ENCODE measurements at places on chromosomes 12 and 14.

GRCh38 chr14:55085060-55085660, 33.7 kb downstream of the MAPK1IP1L start:
- no peak for DNase-seq

- no peak for DNase-seq
Measured at GRCh38 chr12:109493938-109494337, 16.5 kb downstream of the UBE3B start.

DNA sequence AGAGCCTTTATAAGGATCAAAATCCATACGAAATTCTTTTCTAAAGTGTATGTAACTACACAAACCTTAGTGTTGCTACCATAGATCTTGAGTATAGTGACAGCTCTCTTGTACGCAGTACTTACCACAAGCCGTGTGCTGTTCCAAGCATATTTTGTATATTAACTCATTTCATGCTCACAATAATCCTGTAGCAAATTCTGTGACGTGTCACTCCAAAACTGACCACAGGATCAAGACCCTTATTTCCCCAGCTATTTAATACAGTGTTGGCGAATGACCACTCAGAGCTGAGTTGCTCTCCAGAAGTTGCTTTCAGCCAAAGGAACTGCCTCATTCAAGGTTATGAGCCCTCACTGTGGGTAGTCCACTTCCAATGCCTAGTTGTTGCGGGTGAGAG, 169.8 kb downstream of the BTG1 start:
- no peak for DNase-seq

DNA sequence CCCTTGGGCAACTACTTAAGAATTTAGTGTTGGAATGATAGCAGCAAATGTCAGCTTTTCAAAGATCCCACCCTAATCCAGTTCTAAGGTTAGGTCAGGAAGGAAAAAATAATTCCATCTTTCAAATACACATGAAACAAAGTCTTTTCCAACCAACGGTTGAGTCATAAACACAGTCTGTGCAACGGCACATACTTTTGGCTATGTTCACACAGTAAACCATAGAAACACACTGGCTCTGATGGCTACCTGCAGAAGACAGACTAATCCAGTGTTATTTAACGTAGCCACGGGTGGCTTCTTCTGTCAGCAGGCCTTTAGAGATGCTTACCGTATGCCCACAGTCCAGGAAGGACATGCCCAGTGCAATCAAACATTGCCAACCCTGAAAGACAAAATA, 35.7 kb downstream of the HIGD1C start:
- no peak for DNase-seq

DNA sequence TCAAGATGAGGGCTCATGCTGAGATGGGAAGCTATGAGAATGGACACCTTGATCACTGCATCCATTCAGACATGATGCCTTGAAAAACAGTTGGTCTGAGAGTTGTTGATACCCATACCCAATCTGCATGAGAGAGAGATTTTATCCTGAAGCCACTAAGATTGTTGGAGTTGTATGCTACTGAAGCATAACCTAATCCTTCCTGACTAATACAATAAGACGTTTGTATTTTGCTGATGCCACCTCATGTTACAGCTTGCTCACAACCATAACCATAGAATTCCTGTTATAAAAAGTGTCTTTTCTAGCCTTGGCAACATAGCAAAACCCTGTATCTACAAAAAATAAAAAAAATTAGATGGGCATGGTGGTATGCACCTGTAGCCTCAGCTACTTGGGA, 12.7 kb upstream of the SERPINA1 start:
- DNase-seq = no peak

DNA sequence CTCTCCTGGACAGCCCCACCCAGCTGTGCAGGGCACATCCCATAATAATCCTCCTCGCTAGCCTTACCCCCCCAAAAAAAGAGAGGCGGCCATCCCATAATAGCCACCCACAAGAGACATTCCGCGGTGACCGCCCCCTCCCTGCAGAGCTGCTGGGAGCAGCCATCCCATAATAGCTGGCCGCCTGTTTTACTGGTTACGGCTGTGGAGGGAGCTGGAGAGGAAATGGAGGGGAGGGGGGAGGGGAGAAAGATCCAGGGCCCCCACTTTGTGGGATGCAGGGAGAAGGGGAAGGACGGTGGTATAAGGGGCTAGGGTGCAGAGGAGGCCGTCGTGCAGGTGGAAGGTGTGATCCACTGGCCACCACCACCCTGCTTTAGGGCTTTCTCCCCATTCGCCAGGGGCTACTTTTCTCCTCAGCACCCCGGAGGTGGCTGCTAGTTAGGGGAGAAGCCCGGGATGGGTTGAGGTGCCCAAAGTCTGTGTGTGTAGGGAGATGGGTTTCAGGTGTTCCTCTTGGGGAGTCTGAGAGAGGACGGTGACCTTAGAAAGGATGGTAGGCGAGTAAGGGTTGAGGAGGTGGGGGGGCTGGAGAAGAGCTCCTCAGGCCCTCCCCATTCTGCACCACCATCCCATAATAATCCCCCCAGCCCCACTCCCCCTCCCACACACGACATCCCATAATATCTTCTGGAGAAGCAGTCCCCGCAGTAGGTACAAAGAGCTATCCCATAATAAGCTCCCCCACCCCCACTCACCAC, 6.0 kb upstream of the CHD4 start:
- no peak for DNase-seq

DNA sequence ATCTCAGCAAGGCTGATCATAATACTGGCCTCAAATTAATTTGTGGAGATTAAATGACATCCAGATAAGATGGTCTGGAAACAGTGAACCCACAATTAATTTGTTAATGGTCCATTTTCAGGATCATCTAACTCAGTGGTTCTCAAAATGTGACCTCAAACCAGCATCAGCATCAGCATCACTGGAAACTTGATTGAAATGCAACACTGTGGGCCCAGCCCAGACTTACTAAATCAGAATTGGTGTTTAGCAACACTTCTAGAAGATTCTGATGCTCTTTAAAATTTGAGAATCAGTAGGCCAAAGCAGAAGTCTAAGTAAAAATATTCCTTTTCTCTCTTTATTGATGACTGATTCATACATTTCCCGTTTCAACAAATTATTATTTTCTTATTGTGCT, 10.7 kb upstream of the KRT82 start:
- DNase-seq = no peak

GRCh38 chr12:109597414-109597794, 23.8 kb downstream of the MVK start:
- DNase-seq = no peak

DNA sequence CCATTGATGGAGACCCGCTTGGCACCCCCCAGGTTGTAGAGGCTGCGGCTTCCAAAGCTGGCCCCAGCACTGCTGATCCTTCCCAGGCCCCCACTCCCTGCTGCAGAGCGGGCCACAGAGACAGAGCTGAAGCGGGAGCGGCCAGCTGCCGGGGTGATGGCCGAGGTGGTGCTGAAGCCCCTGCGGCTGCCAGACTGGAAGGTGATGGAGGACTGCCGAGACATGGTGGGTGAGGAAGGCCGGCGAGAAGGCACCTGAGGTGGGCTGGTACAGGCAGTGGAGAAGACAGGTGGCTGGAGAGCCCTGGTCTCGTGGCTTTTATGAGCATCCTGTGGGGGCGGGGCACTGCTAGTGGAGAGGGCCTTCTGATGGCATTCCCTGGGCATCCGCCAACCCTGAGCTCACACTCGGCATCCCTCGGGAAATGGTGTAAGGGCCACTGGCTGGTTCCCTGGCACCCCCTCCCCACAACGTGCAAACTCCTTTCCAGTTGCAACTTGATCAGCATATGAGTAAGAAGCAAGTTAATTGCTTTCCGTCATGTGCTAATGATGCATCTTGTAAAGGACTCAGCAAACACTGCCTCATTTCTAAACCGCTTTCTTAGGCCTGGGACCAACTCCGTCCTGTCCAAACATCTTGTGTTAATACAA, at the start of gene KRT75:
Gene KRT75, minus strand, starts transcription at position 291 of the 653 bp plus-strand sequence. Its CDS starts 67 bp downstream, at position 224.
- DNase-seq = no peak

DNA sequence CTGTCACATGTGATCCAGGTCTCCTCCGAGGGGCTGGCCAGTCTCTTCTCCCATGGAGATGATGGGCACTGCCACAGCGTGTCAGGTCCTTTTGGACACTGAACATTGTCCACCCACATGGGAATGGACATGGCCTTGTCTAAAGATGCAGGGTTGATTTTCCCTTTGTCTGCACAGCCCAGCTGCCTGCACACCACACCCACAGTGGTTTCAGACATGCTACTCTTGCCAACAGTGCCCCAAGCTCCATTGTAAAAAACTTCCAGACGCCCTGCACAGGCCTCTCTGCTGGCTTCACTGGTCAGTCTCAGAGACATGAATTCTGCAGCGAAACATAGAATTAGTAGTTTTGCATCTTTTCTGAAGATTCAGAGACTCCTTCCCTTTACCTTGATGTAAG, 18.5 kb downstream of the CD163 start:
- DNase-seq = no peak

DNA sequence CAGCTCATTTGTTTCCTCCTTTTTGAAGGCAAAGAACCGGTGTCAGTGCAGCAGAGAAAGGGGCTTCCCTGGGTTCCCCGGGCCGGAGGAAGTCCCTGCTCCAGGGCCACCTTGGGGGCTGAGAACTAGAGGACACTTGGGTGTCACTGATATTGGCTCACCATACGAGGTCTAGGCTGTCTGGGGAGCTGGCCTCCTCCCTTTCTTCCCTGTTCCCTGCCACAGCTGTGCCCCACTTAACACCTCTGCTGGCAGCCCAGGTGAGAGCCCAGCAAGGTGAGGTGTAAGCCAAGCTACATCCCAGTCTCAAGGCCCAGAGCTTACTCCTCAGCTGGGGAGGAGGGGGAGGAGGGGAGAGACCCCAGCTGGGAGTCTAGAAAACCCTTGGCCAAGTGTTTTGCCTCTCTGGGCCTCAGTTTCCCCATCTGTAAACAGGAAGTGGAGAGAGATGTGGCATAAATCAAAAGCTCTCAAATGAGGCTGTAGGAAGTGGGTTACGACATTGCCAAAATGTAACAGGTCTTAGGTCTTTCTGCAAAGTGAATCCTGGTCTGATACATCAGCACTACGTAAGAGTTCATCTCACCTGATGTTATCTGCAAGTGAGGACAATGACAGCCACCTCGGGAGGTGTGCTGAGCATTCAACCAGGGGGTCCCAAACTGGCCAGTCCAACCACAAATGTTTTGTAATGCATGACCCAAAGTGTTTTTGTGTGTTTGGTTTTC, 25.5 kb downstream of the RASAL1 start:
- no peak for DNase-seq

GRCh38 chr12:90965204-90965603, 10.2 kb upstream of the CCER1 start:
- no peak for DNase-seq

Data from stimulated activated CD8-positive, alpha-beta memory T cell treated with anti-CD3 and anti-CD28 coated beads, Interleukin-7, amount 100 ng/mL, for 4 hours (primary cell).